ENCODE measurements at places on chromosomes 1 and 21. TPM values are rescaled to one million over a fixed set of nuclear protein-coding genes. Genes with fewer than 3 reads are reported as not detected.

PCP4 gene
- not detected for total RNA-seq

CELA3A gene
- not detected for total RNA-seq

SYT11 gene
- total RNA-seq = 3.4 TPM

FAM177B gene
- total RNA-seq = not detected

KRTAP19-3 gene
- not detected for total RNA-seq

SLC66A1 gene
- total RNA-seq = 12.1 TPM

CD160 gene
- total RNA-seq = not detected

GRCh38 chr1:116842654-116843053, 67.1 kb upstream of the PTGFRN start:
- no peak for DNase-seq

DNA sequence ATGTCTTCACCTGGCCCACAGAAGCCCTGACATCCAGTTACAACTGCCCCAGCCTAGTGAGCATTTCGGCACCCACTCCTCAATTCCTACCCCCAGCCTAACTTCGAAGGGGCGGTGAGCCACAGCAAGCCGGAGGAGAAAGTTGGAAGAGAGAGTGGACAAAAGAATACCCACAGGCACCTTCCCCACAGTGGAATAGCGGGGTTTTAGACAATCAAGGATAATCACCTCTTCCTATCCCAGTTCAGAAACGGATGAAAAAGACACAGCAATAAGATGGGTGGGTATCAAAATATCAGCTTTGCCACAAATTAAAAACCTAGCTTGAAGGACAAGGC, 1.3 kb upstream of the LSS start:
- DNase-seq = no peak

GRCh38 chr1:60936591-60937342, 145.6 kb upstream of the NFIA start:
- DNase-seq = no peak

DNA sequence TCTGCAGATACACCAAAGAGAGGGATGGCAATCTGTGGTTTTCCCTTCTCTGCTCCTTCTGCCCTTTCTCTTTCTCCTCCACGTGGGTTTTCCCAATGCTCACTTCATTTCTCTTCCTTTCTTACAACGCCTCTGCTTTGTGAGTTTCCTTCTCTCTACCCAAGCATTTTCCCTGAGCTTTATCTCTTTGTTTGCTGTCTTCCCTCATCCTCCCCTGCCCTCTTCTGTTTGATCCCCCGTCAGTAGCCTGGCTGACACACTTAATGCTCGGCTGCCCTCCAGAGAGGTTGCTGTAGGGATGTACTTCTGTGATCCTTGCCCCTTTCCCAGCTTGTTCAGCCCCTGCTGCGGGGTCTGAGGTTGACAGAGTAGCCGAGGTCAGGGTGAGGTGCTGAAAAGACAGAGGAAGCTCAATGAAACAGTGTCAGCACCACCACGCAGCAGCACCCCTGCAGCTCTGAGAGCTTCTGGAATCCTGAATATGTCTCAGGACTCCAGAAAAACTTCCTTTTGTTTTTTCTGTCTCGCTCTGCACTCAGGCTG, 6.0 kb downstream of the EDARADD start:
- DNase-seq = no peak

- peak; percentile 82 for DNase-seq
Observed at GRCh38 chr21:38355992-38356781, 99.4 kb downstream of the KCNJ15 start.

GRCh38 chr1:83102630-83103071, 896.3 kb downstream of the TTLL7 start:
- peak; percentile 83 for DNase-seq
